ENCODE measurements at places on chromosomes 7 and 10.

DNA sequence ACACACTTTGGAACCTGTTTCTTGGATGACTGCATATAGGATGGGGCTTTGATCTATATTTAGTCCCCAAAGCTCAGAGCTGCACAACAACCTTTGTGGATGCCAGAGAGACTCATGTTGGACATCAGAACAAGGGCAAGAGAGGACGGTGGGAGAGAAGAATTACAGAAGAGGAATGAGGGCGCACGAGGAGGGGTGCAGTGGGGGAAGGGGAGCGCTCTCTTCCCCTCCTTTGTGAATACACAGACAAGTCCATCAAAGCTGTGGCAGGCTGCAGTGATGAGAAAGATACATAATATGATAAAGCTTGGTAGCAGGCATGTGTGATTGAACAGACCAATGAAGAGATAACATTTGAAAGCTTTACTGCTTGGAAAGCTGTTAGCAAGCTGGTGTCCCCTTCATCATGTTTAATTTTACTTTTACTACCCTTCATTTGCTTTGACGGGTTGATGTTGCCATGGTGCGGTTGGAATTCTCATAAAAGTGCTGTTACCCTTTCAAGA, 857.8 kb downstream of the KCNMA1 start:
- no peak for DNase-seq

DNA sequence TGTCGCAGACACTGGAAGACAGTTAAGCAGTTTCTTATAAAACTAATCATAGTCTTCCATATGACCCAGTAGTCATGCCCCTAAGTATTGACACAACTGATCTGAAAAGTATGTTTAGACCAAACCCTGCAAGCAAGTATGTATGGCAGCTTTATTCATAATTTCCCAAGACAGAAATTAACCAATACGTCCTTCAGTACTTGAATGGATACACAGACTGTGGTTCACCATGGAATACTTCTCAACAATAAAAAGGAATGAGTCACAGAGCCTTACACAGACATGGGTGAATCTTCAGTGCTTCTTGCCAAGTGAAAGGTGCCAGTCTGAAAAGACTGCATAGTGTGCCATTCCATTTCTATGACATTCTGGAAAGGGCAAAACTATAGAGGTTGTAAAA, 50.2 kb upstream of the AKR1E2 start:
- no peak for DNase-seq

DNA sequence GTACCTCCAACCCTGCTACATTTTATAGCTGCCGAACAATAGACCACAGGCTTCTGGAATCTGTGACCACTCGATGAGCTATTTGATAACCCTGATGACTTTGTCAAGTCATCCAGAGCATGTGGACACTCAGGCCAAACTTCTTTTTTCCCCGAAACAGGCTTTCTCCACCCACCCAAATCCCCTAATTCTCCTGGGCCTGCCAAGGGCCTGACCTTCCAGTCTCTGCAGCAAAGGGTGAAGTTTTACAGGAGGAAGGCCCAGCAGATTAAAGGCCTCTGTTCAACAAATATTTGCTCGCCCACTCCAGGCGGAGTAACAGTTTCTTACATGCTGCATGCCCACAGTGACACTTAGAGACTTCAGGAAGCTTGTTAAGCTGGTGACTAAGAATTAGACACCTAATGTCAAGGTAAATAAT, 2.0 kb downstream of the JCAD start:
- no peak for DNase-seq

- no peak for DNase-seq
Observed at GRCh38 chr7:37971491-37971890, 51.1 kb downstream of the EPDR1 start.

- DNase-seq, result no peak
Observed at GRCh38 chr10:5619362-5620211, 46.8 kb downstream of the ASB13 start.

- no peak for DNase-seq
Observed at GRCh38 chr10:3427347-3427746, 254.8 kb upstream of the PITRM1 start.

DNA sequence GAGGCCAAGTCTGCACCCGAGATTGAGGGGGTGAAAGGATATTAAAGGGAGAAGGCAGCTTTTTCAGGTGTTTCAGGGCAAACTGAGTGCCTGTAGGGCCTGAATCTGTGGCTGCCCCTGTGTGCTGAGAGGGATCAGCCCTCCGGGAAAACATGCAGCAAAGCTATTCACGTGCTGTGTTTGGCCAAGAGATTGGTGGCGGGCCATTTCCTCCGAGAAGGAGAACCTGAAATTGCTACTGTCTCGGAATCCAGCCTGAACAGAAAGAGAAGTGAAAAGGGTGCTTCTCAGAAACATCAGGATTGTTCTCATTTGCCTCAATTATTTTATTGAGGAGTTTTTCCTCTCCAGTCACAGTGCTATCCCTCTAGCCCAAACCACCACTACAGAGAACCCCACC, 16.0 kb downstream of the GIMAP5 start:
- DNase-seq, result no peak

DNA sequence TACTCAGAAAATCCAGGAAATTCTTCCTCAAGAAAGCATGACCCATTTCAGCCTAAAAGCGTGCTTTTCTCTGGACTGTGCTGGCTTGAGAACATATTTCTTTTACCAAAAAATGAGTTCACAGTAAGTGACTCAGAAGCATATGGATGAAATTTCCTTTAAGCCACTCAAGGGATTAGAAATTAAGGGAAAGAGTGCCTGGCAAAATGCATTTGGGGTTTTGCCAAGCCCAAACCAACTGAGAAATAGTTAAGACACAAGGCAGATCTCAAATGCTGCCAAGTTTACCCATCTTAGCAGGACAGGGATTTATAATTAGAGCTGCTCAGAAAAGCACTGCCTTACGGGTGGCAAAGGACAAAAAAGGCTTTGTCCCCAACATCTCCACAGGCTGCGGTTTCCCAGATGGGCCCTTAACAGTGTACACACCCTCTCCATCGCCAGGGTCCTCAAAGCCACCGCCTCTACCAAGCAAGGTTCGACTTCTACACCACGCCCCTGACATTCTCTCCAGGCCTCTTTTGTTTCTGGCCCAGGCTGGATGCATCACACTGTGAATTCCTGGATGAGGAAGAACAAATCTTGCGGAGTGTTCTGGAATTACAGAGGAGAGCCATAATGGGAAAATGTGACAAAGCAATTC, 30.1 kb upstream of the CDHR3 start:
- DNase-seq, result no peak

DNA sequence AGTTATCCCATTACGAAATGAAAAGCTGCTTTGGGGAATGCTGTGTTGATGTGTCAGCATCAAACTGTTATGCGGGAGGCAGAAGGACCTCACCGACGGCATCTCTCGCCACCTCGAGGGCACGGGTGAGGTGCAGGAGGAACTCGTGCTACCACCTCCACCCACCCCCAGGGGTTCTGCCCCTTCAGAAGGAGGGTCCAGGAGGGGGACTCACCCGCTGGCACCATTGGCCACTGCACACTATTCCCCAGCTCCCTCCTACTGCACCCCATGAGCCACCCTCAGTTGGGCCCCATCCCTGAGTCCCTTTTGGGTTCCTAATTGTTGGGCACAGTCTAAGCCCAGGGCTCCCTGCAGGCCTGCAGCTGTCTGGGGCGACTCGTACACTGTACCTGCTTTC, 236.6 kb downstream of the PTPRN2 start:
- DNase-seq, result no peak

DNA sequence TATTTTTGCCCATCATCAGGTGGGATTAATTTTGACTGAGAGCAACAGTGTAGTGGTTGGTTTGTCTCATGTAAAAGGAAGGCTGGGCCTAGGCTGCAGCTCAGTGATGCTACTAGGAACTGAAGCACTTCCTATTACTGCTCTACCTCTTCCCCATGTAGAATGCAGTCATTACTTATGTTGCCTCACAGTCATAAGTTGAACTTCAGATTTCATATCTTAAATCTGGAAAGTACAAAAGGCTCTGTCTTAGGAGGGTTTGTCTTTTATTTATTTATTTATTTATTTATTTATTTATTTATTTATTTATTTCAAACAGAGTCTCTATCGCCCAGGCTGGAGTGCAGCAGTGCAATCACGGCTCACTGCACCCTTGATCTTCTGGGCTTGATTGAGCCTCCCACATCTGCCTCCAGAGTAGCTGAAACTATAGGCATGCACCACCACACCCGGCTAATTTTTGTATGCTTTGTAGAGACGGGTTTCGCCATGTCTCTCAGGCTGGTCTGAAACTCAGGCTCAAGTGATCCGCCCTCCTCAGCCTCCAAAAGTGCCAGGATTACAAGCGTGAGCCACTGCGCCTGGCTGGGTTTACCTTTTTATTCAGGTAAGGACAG, 721.7 kb upstream of the GALNT17 start:
- no peak for DNase-seq

- no peak for DNase-seq
Observed at GRCh38 chr10:3658766-3659165, 126.2 kb downstream of the KLF6 start.

DNA sequence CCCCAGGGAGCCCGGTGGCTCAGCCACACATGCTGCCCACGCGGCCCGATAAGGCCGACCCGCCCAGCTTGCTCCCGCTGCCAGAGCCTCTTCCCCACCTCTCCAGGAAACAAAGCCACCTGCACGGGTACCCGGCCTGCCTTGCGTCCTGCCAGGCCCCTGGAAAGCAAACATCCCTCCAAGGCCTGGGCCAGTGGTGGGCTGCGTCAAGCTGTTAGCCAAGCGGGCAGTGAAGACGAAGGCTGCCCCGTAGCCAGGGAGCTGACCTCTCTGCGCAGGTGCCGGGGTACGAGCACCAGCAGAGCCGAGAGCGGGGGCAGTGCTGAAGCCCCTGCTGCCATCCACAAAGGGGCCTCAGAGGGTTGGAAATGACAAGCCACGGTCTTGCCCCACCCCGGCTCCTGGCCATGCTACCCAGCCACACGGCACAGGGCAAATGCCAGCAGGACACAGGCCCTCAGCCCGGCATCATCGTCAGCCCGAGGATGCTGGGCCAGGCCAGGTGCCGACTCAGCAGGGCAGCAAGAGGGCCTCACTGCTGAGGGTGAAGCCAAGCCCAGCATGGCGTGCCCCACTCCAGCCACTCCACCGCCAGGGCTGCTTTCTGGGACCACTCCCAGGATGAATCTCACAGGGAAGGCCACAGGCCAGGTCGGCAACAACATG, 140.0 kb downstream of the PTPRN2 start:
- DNase-seq, result no peak

DNA sequence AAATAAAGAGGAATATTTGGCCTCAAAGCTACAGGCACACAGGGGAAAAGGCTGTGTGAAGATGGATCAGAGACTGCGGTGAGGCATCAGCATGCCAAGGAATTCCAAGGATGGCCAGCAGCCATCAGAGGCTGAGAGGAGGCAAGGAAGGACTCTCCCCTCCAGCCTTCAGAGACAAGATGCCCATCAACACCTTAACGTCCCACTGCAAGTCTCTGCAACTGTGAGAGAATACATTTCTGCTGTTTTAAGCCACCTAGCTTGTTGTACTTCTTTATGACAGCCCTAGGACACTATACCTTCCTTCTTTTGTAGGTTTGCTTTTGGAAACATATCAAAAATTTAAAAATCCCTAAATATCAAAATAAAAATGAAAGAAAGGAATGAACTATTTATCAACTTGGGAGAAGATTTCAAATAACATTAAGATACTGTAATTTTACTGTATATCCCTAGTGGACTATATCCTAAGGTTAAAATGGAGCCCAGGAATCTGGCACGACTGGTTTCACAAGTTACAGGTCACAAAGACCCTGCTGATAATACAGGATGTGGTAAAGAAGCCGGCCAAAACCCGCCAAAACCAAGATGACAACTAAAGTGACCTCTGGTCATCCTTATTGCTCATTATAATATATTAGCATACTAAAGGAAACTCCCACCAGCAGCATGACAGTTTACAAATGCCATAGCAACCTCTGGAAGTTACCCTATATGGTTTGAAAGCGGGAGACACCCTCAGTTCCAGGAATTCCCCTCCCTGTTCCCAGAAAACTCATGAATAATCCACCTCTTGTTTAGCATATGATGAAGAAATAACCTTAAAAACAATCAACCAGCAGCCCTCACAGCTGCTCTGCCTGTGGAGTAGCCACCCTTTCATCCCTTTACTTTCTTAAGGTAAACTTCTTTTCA, 185.2 kb downstream of the AVL9 start:
- DNase-seq, result peak; percentile 33

DNA sequence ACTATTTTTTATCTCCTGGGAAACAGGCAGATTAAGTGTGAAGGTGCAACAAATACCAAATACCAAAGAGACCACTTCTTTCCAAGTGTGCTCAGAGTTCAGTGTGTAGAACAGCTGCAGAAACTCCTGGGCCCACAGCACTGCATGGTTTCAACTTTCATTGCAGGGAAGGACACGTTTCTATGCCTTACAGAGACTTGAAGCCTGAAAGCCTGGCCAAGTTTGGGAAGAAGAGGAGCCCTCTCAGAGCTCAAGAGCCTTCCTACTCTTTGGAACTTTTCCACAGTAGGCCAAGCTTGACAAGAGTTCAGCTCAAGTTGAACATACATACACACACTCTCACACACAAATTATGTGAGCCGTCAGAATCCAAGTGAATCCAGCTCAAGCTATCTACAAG, 2.5 kb downstream of the HOXA4 start:
- no peak for DNase-seq

GRCh38 chr10:119734396-119735332, 8.8 kb downstream of the INPP5F start:
- DNase-seq, result no peak

DNA sequence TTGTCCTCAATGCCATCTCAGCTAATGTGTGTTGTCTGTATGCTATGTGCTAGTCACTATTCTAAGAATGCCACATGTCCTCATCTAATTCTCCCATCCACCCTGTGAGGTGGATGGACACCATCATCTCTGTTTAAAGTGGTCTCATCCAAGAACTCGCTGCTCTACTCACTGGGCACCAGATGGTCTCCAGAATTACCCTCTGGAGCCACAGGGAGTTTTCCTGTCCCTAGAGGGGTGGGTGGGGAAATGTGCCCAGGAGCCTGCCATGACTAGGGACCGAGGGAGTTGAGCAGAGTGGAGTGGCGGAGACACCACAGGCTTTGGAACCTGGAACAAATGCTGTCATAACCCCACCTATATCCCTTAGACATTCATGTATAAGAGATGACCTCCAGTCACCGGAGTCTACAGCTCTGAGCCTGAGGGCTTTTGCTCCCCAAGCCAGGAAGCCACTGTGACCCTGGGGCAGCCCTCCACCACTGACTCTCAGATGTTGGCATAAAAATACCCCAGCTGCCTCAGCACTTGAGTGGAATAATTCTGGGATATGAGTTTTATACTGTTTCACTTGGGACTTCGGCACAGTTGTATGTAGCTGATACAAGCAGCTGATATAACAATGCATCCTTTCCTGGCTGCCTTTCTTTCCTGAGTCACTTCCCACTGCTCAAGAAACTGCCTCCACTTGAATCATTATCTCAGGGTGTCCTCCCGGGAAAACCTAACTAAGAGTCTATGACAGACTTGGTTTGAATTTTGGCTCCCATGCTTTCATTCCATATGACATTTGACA, 61.5 kb upstream of the RAPGEF5 start:
- no peak for DNase-seq

- no peak for DNase-seq
Observed at GRCh38 chr7:153061910-153062528, 302.5 kb downstream of the ACTR3B start.

DNA sequence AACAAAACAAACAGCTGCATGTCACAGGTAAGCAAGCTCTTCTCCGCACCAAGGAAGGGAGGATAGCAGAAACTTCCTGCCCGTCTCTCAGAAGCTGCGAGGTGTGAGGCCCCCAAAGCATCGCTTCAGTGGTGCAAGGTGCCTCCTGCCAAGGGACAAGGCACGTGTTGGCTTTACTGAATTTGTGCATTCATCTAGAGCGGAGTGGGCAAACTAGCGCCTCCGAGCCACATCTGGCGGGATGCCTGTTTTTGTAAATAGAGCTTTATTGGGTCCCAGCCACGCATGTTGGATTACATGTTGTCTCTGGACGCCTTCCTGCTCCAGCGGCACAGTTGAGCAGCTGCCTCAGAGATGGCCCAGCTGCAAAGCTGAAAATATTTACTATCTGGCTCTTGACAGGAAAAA, 27.7 kb downstream of the PHYH start:
- DNase-seq, result peak; percentile 39
